Pons (tissue), 1 donor: ENCODE measurements at places on chromosomes 2 and 18.
A peak's percentile ranks its signal among the peaks of the same experiment; 100 is the strongest.

- no peak for DNase-seq
Measured at GRCh38 chr2:98936353-98937351, 627 bp upstream of the CRACDL start.

- no peak for DNase-seq
Measured at GRCh38 chr2:232543491-232543890, 4.0 kb downstream of the CHRNG start.

GRCh38 chr2:10897956-10898355 lies 13.8 kb upstream of the KCNF1 start:
- no peak for DNase-seq

- no peak for DNase-seq
Measured at GRCh38 chr2:230244211-230244610, 18.7 kb downstream of the SP140 start.

DNA sequence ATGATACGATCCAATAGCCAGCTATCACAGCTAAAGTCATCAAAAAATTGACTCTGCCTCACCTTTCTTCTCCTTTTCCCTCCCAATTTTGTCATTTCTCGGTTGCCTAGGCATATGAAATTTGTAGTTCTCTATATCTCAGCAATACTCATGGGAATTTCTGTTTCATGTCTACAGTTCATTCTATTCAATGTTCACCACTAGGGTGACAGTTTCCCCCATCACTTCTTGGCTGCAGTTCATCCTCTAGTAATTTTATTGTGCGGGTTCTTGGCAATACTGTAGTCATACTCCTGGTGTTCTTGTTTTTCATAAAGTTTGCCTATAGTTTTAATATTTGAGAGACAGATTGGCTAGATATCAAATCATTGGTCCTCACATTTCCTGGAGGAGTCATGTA lies 872.2 kb upstream of the ID2 start:
- no peak for DNase-seq

- DNase-seq, result no peak
Measured at GRCh38 chr2:40439473-40439872, 12.4 kb downstream of the SLC8A1 start.

DNA sequence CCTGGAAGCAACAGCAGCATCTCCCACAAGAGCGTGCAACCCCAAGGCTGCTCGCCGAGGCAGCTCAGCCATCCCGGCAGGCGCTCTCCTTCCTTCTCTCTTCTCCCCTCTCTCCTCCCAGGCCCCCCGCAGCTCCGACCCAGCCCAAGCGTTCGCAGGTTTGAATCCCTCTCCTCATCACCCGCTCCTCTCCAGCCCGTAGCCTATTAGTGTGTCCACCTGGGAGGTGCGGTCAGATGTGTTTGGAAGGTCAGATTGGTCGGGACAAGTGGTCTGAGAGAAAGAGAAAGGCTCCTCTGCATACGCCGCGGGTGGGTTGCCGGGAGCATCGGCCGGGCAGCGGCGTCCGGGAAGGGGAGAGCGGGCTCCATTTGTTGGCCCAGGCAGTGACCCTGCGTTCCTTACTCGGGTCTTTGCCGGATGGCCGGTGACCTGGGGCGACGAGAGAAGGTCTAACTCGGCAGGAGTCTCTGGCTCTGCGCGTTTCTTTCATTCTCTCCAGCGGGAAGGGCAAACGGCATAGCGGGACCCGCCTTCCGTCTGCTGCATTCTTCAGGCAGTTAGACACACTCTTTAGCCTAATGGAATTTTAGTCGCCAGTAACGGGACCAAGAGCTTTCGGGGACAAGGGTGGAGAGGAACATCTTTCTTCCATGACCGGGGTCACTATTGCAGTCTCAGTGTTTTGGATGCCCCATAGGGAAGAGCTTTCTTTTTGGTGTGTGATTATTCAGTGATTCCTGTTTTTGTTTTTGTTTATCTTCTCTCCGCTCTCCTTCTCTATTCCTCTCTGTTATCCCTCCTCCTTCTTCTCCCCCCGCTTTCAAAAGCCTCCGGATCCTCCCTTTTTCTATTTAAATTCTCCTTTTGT lies 1.1 kb upstream of the TMEFF2 start:
- peak; percentile 59 for DNase-seq

DNA sequence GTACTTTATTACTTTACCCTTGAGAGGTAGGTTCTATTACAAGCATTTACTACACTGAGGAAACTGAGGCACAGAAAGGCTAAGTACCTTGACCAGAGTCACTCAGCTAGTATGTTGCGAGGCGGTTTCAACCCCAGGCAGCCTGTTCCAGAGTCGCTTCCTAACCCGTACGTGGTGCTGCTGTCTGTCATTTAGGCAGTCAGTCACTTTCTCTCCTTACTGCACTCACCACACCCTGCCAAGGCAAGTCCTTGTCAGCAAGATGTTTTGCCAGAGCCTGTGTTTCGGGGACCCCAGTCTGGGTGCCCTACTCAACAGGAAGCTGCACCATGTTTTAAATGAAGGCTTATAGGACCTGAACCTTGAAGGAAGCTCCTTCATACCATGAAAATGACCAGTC lies 174.9 kb downstream of the TPGS2 start:
- DNase-seq, result no peak

DNA sequence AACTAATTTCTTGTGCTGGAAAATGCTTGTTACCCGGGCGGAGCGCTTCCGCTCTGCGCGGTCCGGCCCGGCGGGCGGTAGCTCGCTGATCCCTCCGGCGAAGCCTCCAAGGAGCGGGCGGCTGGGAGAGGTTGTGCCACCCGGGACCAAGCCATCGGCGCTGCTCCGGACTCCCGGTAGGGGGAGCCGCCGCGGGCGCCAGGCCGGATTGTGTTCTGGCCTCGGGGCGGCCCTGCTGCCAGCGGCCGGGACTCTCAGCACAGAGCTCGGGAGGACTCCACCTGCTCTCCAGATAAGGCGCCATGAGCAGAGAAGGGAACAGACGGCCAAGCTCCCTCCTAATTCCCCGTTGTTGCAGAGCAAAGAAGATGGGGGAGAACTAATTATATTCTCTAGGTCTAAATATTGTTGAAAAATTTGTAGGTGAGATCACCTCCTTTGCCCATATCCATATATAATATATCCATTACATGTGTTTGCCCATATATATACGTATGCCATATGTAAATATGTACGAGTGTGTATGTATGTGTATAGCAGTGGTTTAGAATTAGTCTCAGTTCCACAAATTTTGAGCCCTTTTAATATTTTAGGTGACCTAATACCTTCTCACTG lies 13.8 kb upstream of the SATB2 start:
- DNase-seq, result peak; percentile 44

- DNase-seq, result no peak
Measured at GRCh38 chr2:240583774-240584173, 2.8 kb upstream of the CAPN10 start.

DNA sequence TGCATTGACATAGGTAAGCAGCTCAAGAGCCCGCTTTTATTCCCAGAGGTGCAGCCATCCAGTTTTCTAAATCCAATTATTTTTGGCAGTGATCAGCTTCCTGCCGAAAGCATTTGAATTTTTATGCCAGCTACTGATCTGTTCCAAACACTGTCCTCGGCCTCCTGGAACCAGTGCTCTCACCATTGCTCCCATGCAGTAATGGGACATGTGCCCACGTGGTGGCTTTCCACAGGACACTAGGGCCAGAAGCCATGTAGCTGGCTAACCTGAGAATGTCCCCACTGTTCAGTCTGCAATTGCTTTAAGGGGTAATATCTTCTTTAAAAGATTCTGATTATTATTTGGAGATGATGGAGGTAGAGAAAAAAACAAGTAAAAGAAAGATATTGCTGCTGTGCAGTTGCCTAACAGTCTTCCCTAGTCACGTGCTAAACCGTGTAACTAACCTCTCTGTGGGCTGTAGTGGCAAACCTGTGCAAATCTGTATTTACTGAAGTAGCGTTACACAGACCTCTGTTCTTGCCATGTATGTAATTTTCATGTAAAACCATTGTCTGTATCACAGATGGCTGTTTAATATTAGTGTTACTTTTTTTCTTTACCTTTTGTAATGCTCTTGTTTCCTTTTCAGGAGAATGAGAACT lies 13.0 kb downstream of the GRHL1 start:
- no peak for DNase-seq

DNA sequence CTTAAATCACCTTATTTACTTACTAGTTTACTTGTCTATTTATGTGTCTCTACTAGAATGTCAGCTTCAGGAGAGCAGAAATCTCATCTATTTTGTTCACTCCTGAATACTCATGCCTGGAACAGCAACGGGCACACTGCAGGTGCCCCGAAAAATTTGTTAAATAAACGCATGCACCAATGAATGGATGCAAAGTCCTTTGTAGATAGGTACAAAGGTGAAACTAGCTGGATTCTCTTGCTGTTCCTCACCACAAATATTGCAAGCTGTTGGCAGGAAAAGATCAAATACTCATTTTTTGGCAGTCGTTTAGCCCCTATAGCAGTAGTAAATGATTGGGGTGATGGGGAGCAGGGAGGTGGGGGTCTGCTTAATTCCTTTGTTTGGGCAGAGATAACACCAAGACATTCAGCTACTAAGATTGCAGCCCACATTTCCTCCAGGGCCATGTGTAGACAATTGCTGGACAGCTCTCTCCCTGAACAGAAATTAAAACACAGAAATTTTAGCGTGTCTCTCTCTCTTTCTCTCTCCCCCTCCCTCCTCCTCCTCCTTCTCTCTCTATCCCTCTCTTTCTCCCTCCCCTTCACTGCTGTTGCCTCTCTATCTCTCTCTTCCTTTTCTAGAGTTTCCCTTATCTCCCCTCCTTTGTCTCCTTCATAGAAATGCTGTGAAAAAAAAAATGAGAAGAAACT lies 5.4 kb downstream of the MARCHF4 start:
- no peak for DNase-seq

- DNase-seq, result no peak
Measured at GRCh38 chr2:9945596-9945995, 5.9 kb upstream of the GRHL1 start.

- no peak for DNase-seq
Measured at GRCh38 chr2:98160554-98160953, 73.6 kb downstream of the VWA3B start.

DNA sequence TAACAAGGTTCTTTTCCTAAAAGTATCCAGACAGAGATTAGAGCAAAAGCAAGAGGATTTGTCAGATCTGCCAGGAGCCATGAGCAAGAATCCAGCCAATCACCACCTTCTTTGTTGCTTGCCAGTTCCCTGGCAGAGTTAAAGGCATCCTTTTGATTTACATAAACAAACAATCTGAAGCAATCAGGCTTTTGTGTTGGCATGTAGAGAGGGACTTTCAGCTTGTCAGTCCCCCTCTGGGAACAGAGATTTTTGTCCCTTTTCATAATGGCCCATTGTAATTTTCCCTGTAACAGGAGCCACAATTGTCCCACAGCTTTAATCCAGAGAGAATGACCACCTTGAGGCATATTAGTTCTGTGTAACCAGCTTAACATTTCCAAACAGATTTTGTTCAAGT lies at the start of gene ERMN:
Gene ERMN, minus strand, starts transcription at position 39 of the 400 bp plus-strand sequence. CDS start 182 bp downstream, outside the sequence.
- DNase-seq, result peak; percentile 100
